ENCODE measurements at places on chromosomes 2 and 18. TPM values are rescaled to one million over a fixed set of nuclear protein-coding genes. Genes with fewer than 3 reads are reported as not detected.

DNA sequence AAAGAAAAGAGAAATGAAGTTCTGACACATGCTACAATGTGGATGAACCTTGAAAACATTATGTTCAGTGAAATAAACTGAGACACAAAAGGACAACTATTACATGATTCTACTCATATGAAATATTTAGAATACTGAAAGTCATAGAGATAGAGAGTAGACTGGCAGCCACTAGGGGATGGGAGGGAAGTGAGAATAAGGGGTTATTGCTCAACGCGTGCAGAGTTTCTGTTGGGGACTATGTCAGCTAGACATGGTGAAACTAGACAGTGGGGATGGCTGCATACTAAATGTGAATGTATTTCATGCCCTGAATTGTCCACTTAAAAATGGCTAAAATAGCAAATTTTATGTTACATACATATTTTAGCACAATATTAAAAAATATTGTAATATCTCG, 108.7 kb upstream of the ATL2 start:
- no peaks in the 10 kb centered on the region for H3K27me3 ChIP-seq
- no peak overlapping the region for H3K27ac ChIP-seq
- H3K36me3 ChIP-seq: no peaks in the 10 kb centered on the region
- no peak for DNase-seq
- no peak overlapping the region for H3K4me3 ChIP-seq
- no peaks in the 10 kb centered on the region for H3K4me1 ChIP-seq

Gene IRS1
- 13.0 TPM for total RNA-seq

- H3K36me3 ChIP-seq: no peaks in the 10 kb centered on the region
- DNase-seq: no peak
- H3K27me3 ChIP-seq: no peaks in the 10 kb centered on the region
Observed at GRCh38 chr2:31049264-31049663, 89.0 kb downstream of the GALNT14 start.

DNA sequence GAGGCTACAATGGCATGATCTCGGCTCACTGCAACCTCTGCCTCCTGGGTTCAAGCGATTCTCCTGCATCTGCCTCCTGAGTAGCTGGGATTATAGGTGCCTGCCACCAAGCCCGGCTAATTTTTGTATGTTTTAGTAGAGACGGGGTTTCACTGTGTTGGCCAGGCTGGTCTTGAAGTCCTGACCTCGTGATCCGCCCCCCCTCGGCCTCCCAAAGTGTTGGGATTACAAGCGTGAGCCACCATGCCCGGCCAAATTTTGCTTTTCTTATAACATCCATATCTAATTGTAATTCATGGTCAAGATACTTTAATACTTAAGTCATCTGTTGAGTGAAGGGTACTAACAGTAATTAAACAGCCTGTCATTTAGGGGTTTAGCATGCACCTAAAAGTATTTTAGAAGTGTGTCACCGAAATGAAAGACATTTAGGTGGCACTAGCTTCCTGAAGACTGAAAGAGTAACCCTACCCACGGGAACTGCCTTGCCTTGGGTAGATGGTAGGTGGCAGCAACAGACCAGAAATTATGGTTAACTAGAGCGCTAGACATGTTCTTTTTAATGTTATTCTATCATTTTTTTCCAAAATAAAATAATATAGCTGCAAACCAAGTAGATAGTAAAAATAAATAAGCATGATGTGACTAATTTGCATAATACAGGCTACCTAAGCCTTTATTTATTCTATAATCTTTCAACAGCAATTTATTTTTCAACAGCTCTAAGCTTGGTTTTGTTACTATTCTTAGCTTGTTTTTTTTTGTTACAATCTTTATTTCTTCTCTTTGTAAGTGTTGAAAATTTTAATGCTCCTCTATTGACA, 8.6 kb upstream of the ACYP2 start:
- H3K4me1 ChIP-seq: no peaks in the 10 kb centered on the region
- H3K27me3 ChIP-seq: no peaks in the 10 kb centered on the region
- DNase-seq: peak; percentile 67
- H3K4me3 ChIP-seq: no peak overlapping the region
- H3K27ac ChIP-seq: no peak overlapping the region

GRCh38 chr18:45363196-45363595, 252.1 kb upstream of the SLC14A2 start:
- no peaks in the 10 kb centered on the region for H3K4me1 ChIP-seq
- no peak for DNase-seq
- H3K27me3 ChIP-seq: no peaks in the 10 kb centered on the region

DNA sequence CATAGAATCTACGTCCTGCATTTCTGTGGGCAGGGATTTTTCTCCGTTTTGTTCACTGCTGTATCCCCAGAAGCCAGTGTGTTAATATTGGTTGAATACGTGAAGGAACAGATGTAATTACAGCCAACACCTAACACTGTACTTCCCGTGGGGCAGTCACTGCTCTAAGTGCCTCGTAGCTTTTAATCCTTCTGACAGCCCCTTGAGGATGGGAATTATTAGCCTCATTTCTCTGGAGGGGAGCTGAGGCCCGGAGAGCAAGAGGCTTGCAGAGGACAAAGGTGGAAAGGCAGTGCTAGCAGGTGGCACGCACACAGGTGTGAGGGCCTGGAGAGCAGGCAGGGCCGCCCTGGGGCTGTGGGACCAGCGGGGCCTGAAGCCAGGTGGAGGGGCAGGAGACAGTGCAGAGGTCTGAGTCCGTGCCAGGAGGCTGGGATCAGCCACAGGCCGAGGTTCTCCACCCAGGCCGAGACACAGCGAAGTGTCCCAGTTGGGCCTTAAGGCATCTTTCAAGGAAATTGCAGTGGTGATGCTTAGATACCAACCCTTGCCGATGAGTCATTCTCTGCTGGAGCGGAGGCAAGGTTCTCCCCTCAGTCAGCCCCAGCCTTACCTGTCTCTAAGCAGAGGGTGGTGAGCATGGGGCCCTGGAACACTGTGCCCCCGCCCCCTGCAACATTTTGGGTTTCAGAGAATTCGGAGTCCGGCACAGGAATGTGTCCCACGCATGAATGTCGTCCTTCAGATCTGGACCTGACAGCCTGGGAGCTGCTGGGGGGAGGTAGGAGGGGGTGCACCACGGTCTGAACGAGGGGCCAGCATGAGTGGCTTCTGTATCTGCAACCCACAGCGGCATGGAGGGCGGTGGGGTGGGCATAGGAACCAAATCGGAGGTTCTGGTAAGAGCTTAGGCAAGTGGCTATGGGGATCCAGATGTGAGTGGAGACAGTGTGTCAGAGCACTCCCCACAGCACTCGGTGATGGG, 122.6 kb downstream of the GBX2 start:
- no peak overlapping the region for H3K4me3 ChIP-seq
- no peak overlapping the region for H3K27ac ChIP-seq
- no peaks in the 10 kb centered on the region for H3K4me1 ChIP-seq
- no peaks in the 10 kb centered on the region for H3K36me3 ChIP-seq

Gene RAB6C
- not detected for total RNA-seq

Gene NT5C1B
- total RNA-seq: not detected

DNA sequence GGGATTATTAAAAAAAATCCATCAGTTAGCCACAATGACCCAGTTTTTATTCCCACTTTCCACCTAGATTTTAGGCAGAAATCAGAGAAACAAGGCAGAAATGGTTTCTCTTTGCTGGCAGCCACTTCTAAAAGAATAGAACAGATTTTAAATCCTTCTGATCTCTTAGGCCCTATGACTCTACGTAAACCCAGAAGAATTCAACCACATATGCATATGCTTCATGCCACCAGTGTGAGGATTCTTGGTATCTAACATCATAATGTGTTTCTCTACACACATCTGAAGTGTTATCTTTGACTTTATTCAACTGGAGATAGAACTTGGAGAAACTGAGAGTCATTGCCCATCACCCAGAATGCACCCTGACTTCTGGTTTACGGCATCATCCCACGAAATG, 128.7 kb upstream of the TANK start:
- no peaks in the 10 kb centered on the region for H3K36me3 ChIP-seq
- H3K27ac ChIP-seq: no peak overlapping the region
- no peaks in the 10 kb centered on the region for H3K4me1 ChIP-seq
- no peak for DNase-seq

Gene REV1
- 51.9 TPM for total RNA-seq

Gene SERPINB11
- total RNA-seq: not detected

DNA sequence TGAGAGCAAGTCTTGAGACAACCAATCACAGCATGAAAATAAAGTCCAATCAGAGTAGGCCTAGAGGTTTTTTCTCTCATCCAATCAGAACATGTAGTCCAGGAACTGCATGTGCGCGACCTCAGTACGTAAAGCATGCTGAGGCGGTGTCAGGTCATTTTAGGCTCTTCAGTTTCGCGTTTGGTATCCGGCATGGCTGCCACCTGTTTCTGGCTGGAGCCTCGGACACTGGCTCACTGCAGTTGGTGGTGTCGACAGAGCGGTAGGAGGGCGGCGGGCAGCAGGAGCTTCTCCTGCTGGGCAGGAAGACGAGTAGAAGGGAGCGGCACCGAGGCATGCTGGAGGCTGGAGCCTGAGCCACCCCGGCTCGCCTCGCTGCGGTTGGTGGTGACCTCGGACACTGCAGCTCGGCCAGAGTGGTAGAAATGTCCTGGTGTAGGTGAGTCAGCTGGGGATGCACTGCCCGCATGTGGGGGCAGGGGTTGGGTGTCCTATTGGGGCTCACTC, 15.8 kb downstream of the CCDC74A start:
- H3K36me3 ChIP-seq: no peaks in the 10 kb centered on the region
- H3K27me3 ChIP-seq: no peaks in the 10 kb centered on the region
- no peak overlapping the region for H3K4me3 ChIP-seq
- no peak for DNase-seq
- no peak overlapping the region for H3K27ac ChIP-seq

Gene TLX2
- total RNA-seq: not detected

DNA sequence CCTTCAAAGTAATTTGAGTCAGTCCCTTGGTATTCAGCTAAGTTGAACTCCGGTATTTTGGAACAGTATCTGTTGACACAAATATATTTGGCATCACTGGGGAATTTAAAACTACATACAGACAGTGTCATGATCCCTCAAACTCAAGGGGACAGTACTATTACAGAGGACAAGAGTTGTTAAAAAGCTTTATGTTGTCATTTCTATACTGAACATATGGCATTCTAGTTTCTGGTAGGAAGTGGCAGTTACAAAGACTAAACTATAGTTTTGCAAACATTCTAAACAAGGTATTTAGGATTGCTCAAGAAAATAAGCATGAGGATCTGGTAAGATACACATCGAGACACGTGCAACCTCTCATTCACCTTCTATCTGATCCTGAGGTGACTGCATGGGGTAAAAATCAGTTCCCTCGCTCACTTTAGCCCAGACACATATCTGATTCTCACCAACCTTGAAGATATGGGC, 16.6 kb upstream of the CCNYL1 start:
- no peaks in the 10 kb centered on the region for H3K27me3 ChIP-seq
- no peak for DNase-seq
- H3K36me3 ChIP-seq: no peaks in the 10 kb centered on the region
- H3K4me1 ChIP-seq: no peaks in the 10 kb centered on the region
- H3K27ac ChIP-seq: no peak overlapping the region

- H3K27ac ChIP-seq: no peak overlapping the region
- no peak for DNase-seq
- H3K36me3 ChIP-seq: no peaks in the 10 kb centered on the region
- H3K4me3 ChIP-seq: no peak overlapping the region
Observed at GRCh38 chr2:140178234-140178633, 1398.0 kb upstream of the NXPH2 start.

Gene FIGN
- 27.7 TPM for total RNA-seq

DNA sequence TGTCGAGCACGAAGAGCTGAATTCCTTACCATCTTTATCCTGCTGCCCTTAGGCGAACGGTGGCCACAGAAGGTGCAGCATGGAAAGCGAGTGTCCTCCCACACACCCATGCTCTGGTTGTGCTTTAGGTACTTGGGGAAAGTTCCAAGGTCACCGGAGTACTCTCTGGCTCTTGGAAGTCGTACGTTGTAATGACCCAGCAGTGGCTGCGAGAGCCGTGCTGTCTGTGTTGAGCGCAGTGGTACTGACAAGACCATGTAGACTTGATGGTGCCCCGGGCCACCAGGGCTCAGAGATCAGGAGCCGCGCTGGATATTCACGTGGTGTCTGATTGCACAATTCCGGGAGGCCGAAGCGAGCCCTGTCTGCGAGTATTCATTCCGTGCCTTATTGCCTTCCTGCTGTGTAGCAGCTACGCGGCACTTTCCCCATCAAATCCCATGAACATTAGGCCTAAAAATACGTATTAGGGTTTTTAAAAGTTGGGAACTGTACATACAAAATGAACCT, 222.0 kb downstream of the ZNF516 start:
- no peak overlapping the region for H3K27ac ChIP-seq
- H3K27me3 ChIP-seq: no peaks in the 10 kb centered on the region
- H3K4me1 ChIP-seq: no peaks in the 10 kb centered on the region
- DNase-seq: no peak
- no peak overlapping the region for H3K4me3 ChIP-seq

GRCh38 chr2:10410001-10410822, 37.9 kb downstream of the ODC1 start:
- no peaks in the 10 kb centered on the region for H3K27me3 ChIP-seq
- H3K27ac ChIP-seq: no peak overlapping the region
- H3K4me1 ChIP-seq: no peaks in the 10 kb centered on the region
- no peak overlapping the region for H3K4me3 ChIP-seq

- DNase-seq: peak; percentile 30
- H3K36me3 ChIP-seq: no peaks in the 10 kb centered on the region
- H3K4me1 ChIP-seq: peaks cover 23% of the 10 kb centered on the region
- H3K27me3 ChIP-seq: no peaks in the 10 kb centered on the region
- no peak overlapping the region for H3K4me3 ChIP-seq
Observed at GRCh38 chr2:158464426-158465281, 7.9 kb downstream of the PKP4 start.

Gene FEV
- total RNA-seq: not detected

DNA sequence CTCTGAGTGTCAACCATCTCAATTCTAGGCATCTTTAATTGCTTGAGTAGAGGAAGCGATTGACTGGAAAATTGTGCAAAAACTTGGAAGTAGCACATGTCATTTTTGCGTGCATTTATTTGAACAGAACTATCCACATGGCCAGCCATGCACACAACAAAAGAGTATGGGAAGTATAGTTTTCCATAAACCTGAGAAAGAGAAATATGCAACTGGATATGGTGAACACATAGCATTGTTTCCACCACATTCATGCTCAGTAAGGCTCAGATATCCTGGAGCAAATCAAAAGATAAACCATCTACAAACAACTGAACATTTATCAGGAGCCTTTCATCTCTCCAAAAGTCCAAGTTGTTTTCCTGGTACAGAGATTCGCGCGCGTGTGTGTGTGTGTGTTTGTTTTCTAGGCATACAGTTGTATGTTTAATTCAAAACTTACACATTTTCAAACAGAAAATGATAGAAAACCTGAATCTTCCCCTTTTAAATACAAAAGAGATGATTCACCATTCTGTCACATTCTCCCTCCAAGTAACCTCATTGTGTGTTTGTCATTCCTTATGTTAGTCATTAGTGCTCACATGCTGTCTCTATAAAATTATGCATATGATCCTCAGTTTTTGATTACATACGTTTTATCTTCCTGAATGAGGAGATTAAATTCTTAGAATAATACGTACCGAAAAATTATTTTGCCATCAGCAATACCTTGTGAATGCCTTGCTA, 780.4 kb upstream of the NRXN1 start:
- no peak for DNase-seq
- no peaks in the 10 kb centered on the region for H3K4me1 ChIP-seq
- no peaks in the 10 kb centered on the region for H3K27me3 ChIP-seq
- no peak overlapping the region for H3K27ac ChIP-seq

Gene EML6
- total RNA-seq: 1.6 TPM
